Liver (tissue), 10 donors: ENCODE measurements at places on chromosomes 5 and 9.
A peak's percentile ranks its signal among the peaks of the same experiment; 100 is the strongest.

DNA sequence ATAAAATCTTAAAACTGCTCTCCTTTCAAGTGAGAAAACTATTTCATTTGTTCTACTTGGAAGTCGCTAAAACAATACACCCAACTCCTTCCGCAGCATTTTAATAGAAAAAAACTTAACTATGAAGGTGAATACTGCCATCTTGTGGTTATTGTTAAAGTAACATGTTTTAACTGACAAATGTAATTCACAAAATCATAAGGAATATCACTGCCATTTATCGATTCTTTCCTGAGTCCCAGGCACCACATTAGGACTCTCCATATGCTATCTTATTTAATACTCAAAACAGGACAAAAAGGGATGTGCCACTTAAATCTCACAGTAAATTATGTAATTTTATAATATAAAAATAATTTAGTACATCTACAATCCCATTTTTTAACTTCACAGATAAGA lies 130.5 kb upstream of the ITGA1 start:
- no peak for DNase-seq

DNA sequence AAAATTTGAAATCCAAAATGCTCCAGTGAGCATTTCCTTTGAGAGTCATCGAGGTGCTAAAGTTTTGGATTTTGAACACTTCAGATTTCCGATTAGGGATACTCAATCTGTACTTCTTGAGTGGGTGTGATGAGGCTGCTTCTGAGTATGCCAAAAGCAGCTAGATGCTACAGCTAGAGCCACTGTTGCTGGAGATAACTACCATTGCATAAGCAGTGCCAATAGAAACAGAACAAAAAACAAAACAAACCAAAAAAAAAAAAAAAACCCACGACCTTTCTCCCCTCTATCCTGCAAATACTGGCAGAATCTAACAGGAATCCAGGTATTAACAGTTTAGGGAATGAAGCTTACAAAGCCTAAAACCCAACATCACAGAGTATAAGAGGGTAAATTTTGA lies 43.5 kb downstream of the PKD2L2 start:
- no peak for DNase-seq

DNA sequence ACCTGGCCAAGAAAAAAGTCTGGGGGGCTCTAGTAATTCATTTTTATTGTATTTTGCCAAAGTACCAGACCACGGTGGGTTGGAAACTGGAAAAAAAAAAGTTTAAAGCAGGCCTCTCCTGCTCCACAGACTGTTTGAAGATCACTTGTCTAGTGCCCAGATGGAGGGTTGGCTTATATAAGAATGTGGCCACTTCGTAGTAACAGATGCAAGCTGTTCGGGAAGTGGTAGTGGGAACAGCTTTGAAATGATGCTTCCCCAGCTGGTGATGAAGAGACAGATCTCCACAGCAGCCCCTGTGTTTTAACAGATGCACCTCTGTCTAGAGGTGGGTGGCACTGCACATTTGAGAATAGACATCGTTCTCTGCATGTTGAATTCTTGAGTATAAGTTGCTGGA lies 54.3 kb upstream of the DMRT3 start:
- no peak for DNase-seq

- DNase-seq, result no peak
These were observed 2.6 kb downstream of the INVS start for GRCh38 chr9:100101608-100102007.

DNA sequence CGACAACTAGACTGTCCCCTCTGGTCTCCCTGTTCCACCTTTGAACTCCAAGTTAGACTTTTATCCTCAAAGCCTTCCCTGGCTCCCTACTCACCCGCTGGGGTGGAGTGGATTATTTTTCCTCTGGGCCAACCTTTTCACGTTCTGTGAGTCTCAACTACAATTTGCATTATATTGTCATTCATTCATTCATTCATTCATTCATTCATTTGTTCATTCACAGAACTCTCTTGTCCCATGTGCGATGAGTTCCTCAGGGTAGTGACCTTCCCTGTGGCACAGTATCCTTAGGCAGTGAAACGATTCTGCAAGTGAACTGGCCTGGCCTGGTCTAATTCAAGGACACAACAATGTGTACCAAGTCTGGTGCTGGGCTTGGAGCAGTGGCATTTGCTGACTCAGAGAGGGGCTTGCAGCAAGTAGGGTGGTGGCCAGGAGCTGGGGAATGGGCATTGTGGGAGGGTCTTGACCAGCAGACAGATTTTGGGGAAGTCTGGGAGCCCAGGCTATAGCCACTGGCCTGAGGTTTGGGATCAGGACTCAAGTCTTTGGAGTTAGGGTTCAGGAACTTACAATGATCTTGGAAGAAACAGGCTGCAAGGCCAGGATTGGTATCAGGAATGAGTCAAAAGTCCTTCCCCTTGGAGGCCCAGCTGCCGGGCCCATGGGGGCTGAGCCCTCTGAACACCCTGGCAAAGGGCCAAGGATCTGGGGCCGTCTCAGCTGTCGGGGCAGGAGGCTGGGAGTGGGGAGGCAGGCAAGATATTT lies 37.2 kb upstream of the COL15A1 start:
- DNase-seq, result no peak

DNA sequence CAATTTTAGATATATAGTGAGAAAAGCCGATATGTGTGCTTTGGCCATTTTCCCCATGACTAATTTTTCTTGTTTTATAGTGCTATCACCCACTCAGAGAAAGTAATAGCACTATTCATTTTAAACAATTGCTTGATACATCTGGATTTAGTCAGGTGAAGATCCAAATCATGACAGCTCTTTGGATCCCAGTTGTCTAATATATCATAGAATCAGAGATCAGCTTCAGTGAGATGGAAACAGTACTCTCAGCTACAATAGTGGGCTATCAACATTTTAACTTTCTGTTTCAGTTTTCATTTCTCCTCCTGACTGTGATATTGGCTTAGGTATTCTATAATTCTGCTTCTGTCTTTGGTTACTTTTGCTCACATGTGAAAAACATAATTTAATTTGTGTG lies 38.7 kb downstream of the VCAN start:
- DNase-seq, result no peak

DNA sequence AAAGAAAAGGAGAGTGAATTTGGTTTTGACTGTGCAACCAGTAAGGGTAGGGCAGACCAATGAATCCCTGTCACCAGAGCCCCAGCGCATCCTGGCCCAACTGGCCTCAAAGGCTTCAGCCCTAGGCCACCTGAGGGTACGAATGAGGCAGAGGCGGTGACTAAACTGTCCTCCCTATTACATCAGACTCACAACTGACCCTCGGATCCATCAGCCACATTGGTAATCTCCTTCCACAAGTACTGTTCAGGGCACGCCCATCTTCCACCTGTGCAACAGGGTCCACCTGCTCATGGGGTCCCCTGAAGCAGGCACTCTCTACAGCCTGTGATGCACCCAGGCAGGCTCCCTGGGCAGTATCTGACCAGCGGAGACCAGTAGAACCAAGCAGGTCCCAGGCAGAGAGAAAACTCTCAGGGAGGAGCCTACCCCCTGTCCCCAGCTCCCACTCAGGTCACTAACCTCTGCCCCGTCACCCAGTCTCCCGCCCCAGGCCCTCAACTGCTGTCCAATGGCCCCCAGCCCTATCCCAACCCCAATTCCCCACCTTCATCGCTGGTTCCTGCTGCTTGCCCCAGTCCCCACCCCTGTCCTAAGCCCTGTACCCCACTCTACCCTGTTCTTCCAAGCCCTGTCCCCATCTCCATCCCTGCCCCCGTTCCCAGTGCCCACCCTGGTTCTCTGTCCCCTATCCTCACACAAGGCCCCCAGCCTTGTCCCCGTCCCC lies 904 bp downstream of the EDF1 start:
- DNase-seq, result no peak

GRCh38 chr9:101184813-101185278 lies 156.3 kb downstream of the PLPPR1 start:
- DNase-seq, result no peak

- no peak for DNase-seq
These were observed 112.8 kb upstream of the SLC25A48 start for GRCh38 chr5:135721548-135722090.

- no peak for DNase-seq
These were observed 37.4 kb downstream of the PTTG1 start for GRCh38 chr5:160458806-160459800.

- no peak for DNase-seq
These were observed 456.6 kb downstream of the ARHGEF28 start for GRCh38 chr5:74082512-74083055.

GRCh38 chr9:32092031-32092430 lies 292.4 kb upstream of the ACO1 start:
- no peak for DNase-seq

GRCh38 chr9:87333802-87334201 lies 163.9 kb upstream of the DAPK1 start:
- no peak for DNase-seq

- DNase-seq, result no peak
These were observed 10.7 kb downstream of the GSN start for GRCh38 chr9:121278477-121279261.

- DNase-seq, result no peak
These were observed 117.1 kb downstream of the CMYA5 start for GRCh38 chr5:79806741-79807140.

- DNase-seq, result no peak
These were observed 16.1 kb downstream of the PCBD2 start for GRCh38 chr5:134920848-134921575.

DNA sequence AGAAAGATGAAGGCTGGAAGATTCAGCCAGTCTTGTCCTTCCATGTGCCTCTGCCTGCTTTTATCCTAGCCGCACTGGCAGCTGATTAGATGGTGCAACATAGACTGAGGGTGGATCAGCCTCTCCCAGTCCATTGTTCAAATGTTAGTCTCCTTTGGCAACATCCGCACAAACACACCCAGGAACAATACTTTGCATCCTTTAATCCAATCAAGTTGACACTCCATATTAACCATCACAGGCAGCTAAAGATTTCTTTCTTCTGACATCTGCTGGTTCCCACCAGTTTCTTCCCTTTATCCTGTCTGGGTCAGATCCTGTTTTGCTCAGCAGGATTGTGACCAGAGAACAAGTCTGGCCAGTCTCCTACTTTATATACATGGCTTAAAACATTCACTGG lies 276.5 kb upstream of the TYRP1 start:
- DNase-seq, result no peak

- no peak for DNase-seq
These were observed 140.4 kb downstream of the PSAT1 start for GRCh38 chr9:78437296-78437695.

- no peak for DNase-seq
These were observed 13.9 kb upstream of the BTNL3 start for GRCh38 chr5:180974612-180975315.

DNA sequence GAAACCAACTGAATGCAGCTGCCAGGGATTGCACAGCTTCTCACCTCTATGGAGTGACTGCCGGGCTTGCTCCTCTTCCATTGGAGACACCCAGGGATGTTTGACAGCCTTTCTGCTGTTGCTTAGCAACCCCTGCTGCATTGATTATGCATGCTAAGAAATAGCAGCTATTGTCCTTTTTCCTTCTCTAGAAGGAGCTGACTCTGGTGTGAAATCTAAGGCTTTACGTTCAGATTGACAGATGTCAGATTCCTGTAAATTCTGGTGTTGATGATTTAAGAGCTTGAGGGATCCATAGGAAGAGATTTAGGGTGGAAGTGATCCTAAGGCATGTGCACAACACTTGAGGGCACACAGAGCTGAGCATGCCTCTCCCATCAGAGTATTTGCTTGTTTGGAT lies 267.7 kb downstream of the NTRK2 start:
- no peak for DNase-seq

GRCh38 chr5:98489021-98489420 lies 284.4 kb upstream of the RGMB start:
- DNase-seq, result no peak

DNA sequence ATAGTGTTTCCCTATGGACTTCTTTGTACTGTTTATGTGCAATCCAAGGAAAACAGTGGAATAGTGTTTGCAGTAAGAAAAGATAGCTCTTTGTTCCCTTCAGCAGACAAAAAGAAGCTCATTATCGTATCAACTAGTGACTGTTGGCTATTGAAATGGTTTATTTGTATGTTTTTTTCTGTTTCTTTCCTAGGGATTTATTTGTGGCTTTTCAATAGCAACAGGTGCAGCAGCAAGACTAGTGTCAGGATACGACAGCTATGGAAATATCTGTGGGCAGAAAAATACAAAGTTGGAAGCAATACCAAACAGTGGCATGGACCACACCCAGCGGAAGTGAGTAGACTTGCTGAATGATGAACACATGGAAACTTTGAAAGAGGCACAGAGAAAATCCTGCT lies 65.1 kb downstream of the SLC44A1 start:
- DNase-seq, result no peak

GRCh38 chr5:170151097-170151831 lies 45.6 kb downstream of the FOXI1 start:
- DNase-seq, result peak; percentile 16

GRCh38 chr9:86926145-86926544 lies 21.2 kb downstream of the GAS1 start:
- DNase-seq, result no peak

DNA sequence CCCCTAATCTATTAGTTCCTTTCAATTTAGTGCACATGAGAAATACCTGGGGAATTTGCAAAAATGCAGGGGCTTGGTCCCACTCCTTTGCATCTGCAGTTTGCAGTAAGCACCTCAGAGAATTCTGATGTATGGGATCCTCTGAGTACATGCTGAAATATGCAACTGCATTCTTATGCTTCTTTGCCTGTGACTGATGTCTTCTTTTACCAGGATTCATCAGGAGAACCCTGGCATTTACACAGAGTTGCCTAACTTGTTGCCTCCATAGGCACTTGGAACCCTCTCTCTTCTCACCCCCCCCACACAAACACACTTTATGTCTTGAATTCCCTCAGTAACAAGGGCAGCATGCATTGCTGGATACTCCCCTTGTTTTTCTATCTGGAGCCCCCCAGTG lies 173.1 kb downstream of the KDM4C start:
- DNase-seq, result no peak

- peak; percentile 55 for DNase-seq
These were observed 39.7 kb downstream of the FABP6 start for GRCh38 chr5:160269017-160269416.

- DNase-seq, result no peak
These were observed 15.2 kb downstream of the CDC25C start for GRCh38 chr5:138316355-138316754.

DNA sequence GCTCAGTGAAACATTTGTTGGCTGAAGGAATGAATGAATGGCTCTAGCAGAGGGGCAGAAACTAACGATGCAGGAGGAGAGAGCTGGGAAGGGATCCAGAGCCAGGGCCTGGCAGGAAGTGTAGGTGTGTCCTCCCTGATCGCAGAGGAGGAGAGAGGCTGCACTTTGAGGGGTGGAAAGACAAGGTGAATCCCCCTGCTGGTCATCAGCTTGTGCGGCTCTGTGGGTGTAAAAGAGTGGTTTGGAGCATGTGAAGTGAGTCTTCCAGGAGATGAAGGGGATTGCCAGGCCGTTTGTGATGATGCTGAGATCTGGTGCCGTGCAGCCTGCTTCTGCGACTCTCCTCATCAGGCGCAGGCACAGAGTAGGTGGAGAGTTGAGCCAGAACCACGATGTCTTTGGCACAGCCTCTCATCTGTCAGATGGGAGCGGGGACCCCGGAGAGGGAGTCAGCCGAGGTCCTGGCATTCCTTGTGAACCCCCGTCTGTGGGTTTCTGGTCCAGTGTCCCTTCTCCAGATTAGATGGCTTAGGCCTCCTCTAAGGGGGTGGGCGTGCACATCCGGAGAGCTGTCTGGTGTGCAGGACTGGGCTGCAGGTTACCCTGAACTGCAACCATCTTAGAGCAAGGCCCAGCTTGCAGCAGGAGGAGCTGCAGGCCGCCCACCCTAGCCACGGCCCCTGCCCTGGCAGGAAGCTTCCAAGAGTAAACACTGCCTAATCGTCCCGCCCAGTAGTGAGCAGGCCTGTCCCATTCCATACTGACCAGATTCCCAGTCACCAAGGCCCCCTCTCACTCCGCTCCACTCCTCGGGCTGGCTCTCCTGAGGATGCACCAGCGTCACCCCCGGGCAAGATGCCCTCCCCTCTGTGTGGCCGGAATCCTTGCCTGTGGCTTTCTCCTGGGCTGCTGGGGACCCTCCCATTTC lies at the start of gene ADAMTS13:
Gene ADAMTS13 (plus strand): TSS at position 753 of the 928 bp plus-strand sequence. CDS start 77 bp downstream, at position 830.
- no peak for DNase-seq
